Kidney (tissue), 22 donors: ENCODE measurements at places on chromosomes 1 and 21. TPM values are rescaled to one million over a fixed set of nuclear protein-coding genes. Genes with fewer than 3 reads are reported as not detected.

Gene TRIM45
- polyA plus RNA-seq: 4.5 TPM

Gene CRB1
- polyA plus RNA-seq: 1.2 TPM

Gene RORC
- polyA plus RNA-seq: 34.5 TPM

Gene PCP4L1
- polyA plus RNA-seq: 1.2 TPM

Gene TNFRSF4
- polyA plus RNA-seq: 3.3 TPM

Gene TSHB
- not detected for polyA plus RNA-seq

Gene FTCD
- 273 TPM for polyA plus RNA-seq

Gene MTX1
- 86.9 TPM for polyA plus RNA-seq

Gene WDR77
- 28.2 TPM for polyA plus RNA-seq

Gene IVL
- not detected for polyA plus RNA-seq

Gene CLCA4
- not detected for polyA plus RNA-seq

Gene GLIS1
- 3.7 TPM for polyA plus RNA-seq

Gene UBE2G2
- polyA plus RNA-seq: 39.4 TPM

Gene EIF4G3
- 14.8 TPM for polyA plus RNA-seq

Gene TCHHL1
- not detected for polyA plus RNA-seq

Gene A3GALT2
- not detected for polyA plus RNA-seq

Gene ZBED6
- polyA plus RNA-seq: 0.15 TPM

Gene MIXL1
- polyA plus RNA-seq: 0.56 TPM

Gene MFSD2A
- polyA plus RNA-seq: 10.0 TPM

Gene LCE1A
- not detected for polyA plus RNA-seq

Gene KIF17
- 3.7 TPM for polyA plus RNA-seq

Gene SH3BGR
- 12.2 TPM for polyA plus RNA-seq

Gene GPR3
- 0.77 TPM for polyA plus RNA-seq

Gene PLA2G2E
- not detected for polyA plus RNA-seq

Gene OLIG2
- not detected for polyA plus RNA-seq

Gene NBPF10
- polyA plus RNA-seq: 0.22 TPM
